ENCODE measurements at places on chromosomes 1 and 21. TPM values are rescaled to one million over a fixed set of nuclear protein-coding genes. Genes with fewer than 3 reads are reported as not detected.

OTUD7B gene
- total RNA-seq, result 11.0 TPM

KCNK1 gene
- total RNA-seq, result 9.1 TPM

DNA sequence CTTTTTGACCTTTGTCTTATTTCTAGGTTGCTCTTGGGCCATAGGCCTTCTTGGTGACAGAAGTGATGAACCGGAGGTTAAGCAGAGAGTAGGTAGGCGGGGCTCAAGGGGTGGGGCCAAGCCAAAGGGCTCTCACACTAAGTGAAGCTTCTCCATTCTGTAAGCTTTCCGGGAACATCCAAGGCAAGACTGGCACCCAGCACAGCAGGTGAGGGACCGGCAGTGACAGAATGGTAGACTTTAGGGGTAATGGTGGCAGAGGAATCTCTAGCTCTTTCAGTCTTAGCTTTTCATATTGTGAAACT, at the start of gene TNFAIP8L2:
TNFAIP8L2 (plus strand) TSS at position 135 of the 305 bp plus-strand sequence. CDS start 2,049 bp downstream, outside the sequence.
- DNase-seq, result no peak

GRCh38 chr1:46576596-46576995, 25.1 kb upstream of the KNCN start:
- DNase-seq, result no peak

- no peak for DNase-seq
Measured at GRCh38 chr1:15000671-15001070, 152.9 kb upstream of the TMEM51 start.
